ENCODE measurements at places on chromosomes 13 and 19. TPM values are rescaled to one million over a fixed set of nuclear protein-coding genes. Genes with fewer than 3 reads are reported as not detected.

- no peak for ATAC-seq
Measured at GRCh38 chr13:38135592-38135991, 214.1 kb upstream of the UFM1 start.

- no peak for ATAC-seq
Measured at GRCh38 chr13:109293166-109293565, 493.2 kb downstream of the IRS2 start.

DNA sequence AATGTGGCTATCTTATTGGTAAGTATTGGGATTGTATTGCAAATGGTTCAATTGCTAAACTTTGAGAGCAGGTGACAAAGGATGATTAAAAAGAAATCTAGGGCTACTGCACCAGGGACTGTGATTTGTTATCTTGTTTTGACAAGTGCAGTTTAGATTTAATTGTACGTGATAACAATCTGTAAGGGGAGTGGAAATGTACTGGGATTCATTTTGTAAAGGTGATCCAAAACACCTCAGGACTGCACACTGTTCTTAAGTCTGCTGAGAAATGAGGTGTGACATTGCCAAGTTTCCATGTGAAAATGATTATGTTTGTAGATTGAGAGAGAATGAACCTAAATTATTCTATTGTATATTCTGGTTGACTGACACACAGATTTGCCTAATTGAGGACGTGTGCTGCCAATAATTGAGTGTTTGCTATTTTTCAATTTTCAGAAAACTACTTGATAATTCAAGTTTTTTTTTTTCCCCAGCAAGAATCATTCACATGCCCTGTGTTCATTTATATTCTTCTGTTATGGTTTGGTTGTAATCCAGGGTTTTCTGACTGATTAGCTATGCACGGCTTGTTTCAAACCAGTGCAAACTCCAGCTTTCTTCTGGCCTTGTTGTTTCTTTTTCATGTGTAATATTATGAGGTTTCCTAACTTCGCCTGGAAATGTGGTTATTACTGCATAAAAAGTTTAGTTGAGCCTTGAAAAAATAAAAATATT, 308.0 kb downstream of the OLFM4 start:
- ATAC-seq: no peak

DNA sequence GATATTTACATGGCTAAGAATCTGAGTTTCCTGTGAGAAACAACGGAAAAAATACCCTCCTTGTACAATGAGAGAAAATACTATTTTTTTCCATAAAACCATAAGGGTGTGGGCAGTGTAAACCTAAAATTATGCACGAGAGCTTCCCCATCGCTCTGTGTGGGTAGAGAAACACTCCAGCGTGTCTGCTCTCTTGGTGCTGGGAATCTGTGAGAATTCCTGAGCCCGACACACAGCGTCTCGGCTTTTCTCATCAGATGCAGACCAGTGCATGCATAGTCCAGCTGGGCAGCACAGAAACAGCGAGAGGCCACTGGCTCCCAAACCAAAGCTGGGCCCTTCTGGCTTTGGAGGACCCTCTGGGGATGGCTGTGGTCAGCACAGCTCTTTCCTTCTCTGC, 12.0 kb downstream of the PLPP2 start:
- ATAC-seq: no peak

GRCh38 chr13:30158774-30159445, 148.4 kb downstream of the KATNAL1 start:
- peak; percentile 39 for ATAC-seq

Gene MAMSTR
- total RNA-seq: 1.6 TPM

DNA sequence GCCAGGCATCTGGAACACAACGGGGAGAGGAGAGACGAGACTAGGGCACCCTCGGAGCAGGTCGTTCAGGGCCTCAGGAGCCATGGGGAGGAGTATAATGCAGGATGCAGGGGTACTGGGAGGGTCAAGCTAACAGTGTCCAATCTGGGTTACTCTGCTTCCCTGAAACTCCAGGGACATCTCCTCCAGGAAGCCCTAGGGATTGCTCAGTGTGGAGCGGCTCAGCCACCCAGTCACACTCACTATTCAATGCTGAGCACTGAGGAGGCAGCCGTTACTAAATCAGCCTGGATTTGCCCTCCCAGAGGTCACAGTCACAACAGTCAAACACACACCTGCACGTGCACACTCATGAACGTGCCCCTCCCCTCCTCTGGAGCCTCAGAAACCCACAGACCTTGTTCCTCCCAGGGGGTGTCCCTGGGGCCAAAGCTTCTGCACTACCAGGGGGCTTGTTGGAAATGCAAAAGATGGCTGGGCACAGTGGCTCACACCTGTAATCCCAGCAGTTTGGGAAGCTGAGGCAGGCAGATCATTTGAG, 6.9 kb upstream of the FOSB start:
- ATAC-seq: no peak

Gene TUBA3C
- total RNA-seq: not detected

Gene JAK3
- 5.9 TPM for total RNA-seq

GRCh38 chr19:28889941-28890670, 322.8 kb downstream of the UQCRFS1 start:
- no peak for ATAC-seq

- ATAC-seq: no peak
Measured at GRCh38 chr13:102191951-102192502, 209.8 kb downstream of the FGF14 start.

DNA sequence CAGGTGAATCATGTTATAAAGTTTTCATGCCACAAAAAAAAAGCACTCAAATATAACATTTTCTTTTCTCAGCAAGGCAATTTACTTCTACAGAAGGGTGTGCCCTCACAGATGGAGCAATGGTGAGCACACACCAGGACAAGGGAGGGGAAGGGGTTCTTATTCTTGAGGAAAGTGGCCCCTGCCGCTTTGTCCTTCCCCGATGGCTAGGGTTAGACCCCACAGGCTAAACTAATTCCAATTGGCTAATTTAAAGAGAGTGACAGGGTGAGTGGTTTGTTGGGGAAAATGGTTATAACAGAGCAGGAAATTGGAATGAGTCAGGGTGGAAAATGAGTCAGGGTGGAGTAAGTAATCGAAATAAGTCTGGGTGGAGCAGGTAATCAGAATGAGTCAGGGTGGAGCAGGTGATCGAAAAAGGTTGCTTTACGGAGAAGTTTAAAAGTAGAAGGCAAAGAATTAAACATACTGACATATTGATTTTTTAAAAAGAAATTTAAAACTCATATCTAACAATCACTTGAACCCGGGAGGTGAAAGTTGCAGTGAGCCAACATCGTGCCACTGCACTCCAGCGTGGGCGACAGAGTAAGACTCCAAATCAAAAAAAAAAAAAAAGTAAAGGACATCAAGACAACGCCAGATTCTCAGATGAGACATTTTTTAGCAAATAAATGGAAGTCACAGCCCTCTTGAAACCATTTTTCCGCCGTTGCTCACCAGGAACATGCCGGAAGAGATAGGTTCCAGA, 813 bp downstream of the ZNF562 start:
- ATAC-seq: no peak

Gene LILRB4
- total RNA-seq: 3.7 TPM

GRCh38 chr19:15304140-15304705, 28.1 kb downstream of the BRD4 start:
- ATAC-seq: peak; percentile 28

Gene GPR12
- total RNA-seq: not detected

GRCh38 chr19:16359074-16359473, 34.4 kb downstream of the KLF2 start:
- ATAC-seq: no peak

- no peak for ATAC-seq
Measured at GRCh38 chr13:32114284-32114950, 82.8 kb downstream of the FRY start.

- no peak for ATAC-seq
Measured at GRCh38 chr19:31913103-31913661, 432.2 kb upstream of the ZNF507 start.

DNA sequence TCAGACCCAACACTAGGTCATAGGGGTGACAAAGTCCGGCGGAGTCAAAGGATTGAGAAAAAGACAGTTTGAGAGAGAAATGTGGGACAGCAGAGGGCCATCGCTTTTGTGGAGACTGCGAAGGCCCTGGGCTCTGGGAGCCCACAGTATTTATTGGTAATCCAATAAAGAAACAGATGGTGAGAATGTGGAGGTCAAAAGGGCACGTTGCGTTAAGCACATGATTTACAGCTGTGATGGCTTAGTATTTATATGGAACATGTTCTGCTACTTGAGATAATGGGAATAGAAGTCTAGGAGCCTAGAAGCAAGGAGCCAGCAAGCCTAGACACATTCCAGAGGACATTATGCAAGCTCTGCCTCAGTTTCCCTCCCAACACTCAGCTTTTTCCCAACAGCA, 2521.1 kb downstream of the PCDH9 start:
- no peak for ATAC-seq

DNA sequence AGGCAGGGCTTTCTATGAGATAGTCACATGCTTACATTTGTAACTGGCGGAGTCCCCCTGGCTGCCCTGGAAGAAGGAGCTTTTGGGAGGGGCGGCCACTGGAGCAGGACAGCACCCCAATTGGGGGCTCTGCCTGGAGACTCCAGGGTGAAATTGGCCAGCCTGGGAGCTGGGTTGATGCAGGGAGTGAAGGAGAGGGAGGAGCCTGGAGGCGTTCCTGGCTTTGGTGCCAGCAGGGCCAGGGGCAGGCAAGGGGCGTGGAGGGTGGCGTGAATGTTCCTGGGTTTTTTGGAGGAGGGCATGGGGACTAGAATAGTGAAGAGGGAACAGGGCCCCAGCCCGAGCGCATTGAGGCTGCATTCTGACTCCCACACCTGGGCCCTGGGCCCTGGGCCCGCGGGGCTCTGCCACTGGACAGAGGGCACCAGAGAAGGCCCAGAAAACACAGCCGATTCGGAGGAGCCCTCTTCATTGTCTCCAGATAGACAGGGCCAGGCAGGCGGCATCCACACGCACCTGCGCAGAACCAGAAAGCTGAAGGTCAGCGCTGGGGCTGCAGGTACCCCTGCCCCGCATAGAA, 29.5 kb downstream of the COMP start:
- no peak for ATAC-seq

- no peak for ATAC-seq
Measured at GRCh38 chr13:98468361-98468760, 108.5 kb downstream of the STK24 start.

GRCh38 chr13:71727662-71728061, 139.3 kb downstream of the DACH1 start:
- no peak for ATAC-seq

- peak; percentile 87 for ATAC-seq
Measured at GRCh38 chr19:38949580-38950367, 19.0 kb downstream of the MRPS12 start.

DNA sequence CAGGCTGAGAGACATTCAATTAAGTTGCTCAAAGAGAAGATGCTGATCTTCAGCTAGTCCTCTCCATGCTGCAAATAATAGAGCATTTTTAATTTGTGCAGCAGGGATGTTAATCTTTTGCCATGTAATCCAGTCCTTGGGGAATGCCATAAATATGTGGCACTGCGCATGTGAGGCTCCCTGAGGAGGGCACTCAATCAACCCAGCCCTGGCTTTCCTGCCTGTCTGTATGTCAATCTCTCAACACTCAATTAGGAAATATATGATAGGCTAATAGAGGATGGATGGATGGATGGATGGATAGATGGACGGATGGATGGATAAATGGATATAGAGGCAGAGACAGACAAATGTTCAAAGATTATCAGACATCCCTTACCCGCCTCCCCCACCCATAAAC, 31.6 kb upstream of the POP4 start:
- no peak for ATAC-seq

DNA sequence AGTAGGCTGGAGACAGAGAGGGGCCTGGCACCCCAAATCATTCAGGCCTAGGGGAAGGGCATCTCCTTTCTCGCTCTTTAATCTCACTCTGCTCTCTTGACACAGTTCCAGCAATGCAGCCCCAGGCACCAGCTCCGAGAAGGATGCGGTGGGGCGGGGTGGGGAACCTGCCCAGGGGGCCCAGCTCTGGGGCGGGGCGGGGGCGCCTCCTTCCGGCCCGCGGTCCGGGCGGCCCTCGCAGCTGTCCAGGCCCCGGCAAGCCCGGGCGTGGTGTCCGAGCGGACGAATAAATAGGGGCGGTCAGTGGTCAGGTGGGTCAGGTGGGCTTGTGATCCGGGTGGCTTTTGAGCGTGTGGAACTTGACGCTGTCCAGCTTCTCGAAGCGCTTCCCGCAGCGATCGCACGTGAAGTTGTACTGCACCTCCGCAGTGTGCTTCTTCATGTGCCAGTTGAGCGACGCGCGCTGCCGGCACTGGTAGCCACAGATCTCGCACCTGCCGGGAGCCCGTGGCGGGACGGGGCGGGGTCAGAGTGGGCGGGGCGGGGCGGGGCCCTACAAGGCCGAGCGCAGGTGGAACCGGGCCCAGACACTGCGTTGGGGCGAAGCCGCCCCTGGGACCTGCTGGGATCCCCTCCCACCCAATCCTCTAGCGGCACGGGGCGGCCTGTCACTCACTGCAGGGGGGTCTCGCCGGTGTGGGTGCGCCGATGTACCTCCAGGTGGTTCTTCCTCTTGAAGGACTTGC, 2.7 kb upstream of the ELAVL3 start:
- ATAC-seq: no peak

DNA sequence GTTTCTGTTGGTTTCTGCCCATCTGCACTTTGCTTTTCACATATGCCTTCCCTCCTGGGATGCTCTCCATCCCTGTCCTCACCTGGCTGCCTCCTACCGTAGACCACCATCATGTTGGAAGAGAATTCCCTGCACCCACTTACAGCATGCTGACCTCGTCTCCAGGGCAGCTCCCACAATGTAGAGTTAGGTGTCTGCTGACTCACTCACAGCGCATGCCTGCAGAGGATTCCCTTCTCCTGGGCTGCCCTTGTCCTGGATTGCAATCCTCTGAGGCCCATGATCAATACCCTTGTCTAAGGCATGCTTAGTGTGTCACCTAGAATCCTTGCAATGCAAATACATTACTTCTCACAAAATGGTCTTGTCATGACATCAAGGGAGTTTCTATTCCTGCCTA, 43.6 kb downstream of the STOML3 start:
- no peak for ATAC-seq

DNA sequence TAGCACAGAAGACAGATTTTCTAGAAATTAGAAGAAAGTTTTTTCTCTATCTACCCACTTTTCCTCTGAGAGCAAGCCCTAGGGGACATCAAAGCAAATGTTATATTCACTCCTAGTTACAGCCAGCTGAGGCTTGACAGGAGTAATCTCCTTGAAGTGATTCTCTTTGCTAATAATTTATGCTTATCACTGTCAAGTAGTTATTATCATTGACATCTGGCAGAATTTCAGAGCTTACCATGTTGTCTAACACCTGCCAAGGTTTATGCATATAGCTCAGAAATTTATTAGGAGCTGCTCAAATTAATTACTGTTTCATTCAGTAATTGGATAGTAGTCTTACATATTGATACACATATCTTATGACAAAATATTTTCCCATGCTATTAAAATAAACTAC, 465.9 kb upstream of the ATXN8OS start:
- no peak for ATAC-seq

GRCh38 chr13:38348861-38349389, 726 bp upstream of the UFM1 start:
- ATAC-seq: no peak

GRCh38 chr19:10368101-10368803, 12.1 kb downstream of the TYK2 start:
- ATAC-seq: no peak

GRCh38 chr19:40412866-40413265, 312 bp downstream of the PRX start:
- ATAC-seq: no peak

Gene ZFP14
- total RNA-seq: 4.2 TPM

Measured in gastroesophageal sphincter (tissue), 4 donors.